ENCODE measurements at places on chromosomes 4 and X.

DNA sequence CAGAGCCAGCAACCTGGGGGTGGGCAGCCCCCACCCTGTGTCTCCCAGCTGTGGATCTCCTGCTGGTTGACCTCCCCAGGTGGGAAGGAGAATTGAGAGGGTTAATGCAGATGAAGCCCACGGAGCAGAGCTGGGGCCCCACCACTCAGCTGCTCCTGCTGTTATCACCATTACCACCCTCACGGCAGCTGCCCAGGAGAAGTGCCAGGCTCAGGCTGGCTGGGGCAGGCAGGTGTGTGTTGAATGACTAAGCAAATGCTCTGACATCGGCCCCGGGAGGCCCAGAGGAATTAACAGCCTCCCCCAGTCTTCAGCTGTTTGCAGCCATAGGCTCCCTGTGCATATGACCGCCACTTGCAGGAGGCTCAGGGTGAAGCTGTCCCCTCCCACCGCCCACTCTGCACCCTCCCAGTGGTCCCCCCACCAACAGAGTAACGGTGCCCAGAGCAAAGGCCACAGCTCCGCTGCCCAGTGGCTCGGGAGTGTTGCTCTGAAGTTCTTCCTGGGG is 133.8 kb downstream of the CPZ start:
- no peak for DNase-seq

- DNase-seq = no peak
Observed at GRCh38 chrX:34875204-34875603, 67.4 kb upstream of the FAM47B start.

- DNase-seq = no peak
Observed at GRCh38 chr4:186166852-186167512, 24.4 kb upstream of the CYP4V2 start.

GRCh38 chrX:45557387-45557786 is 356.7 kb upstream of the DIPK2B start:
- DNase-seq = no peak

DNA sequence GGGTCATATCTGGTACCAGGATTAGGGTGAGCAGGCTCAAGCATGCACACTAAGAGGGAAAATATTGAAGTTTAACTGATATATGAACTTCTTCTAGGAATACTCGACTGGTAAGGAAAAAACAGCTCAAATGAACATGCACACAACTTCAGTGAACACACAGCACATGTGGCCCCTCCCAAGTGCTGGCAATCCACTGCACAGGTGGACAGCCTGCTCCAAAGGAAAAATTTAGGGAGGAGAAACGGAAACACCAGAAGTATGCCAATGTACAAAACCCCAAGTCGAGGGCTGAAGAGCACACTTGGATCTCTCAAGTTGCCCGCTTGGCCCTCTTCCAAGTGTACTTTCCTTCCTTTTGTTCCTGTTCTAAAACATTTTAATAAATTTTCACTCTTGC is 205.0 kb upstream of the FAM47C start:
- no peak for DNase-seq

DNA sequence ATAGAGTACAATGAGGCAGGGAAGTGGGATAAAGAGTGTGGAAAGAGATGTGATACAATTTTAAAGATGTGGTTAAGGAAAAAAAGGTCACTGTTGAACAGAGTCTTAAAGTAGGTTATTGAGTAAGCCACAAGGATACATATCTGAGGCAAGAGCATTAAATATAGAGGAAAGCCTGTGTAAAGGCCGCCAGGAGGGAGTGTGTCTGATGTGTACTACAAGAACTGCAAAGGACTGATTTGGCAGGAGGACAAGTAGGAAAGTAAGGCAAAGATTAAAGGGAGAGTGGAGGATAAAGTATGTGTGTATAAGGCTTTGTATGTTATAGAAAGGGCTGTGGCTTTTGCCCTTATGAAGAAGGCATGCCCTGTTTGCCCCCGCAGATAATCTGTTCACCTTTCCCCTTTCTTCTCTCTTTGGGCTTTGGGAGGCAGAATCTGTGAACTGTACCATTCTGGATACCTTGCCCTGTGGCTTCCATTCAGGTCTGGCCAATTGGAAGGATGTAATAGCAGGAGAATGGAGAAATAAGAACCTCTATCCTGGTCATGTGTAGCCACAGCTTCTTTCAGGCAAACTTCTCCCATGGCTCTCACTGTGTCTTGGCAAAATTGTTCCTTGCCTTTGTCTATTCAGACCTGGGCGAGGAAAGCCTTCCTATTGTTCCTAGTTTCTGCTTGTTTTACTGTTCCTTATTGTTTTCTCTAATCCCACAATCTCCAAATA is 68.9 kb upstream of the FAM47B start:
- no peak for DNase-seq

GRCh38 chr4:110867251-110867960 is 244.5 kb upstream of the PITX2 start:
- no peak for DNase-seq

GRCh38 chr4:175326796-175327195 is 408.6 kb downstream of the ADAM29 start:
- no peak for DNase-seq

DNA sequence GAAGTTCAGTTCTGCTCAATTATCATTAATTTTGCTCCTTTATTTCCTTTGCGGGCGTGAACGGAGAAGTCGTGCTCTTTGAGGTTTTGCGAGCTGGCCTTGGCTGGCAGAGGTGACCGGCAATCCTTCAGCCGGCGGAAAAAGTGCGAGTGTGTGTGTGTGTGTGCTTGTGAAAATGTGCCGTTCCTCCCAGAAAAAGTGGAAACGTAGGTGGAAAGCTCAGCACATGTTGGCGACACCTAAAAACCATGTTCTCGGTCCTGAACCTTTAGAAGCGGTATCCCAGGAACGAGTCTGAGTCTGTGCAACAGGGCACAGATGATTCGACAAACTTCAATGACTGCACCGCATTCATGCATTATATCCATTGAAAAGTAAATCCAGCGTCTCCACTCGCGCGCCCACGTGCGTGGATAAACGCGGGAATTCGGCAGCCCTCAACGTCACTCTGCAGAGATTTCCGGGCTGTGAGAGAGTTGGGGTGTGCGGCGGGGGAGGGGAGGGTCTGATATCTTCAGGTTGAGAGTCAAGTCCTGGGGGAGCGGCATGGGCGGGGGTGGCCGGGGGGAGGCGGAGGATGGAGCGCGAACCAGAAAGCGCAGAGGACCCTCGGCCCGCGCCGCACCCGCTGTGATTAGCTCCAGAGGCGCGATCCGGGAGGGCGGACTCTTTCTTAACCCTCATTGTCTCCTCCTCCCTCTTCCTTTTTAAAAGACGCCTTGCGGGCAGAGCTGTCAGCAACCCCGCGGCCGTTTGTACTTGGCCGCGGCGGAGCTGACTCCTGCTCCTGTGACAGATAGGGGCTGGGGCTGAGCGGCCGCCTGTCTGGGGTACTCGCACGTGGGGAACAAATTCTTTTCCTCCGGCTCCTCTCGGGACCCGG is at the start of gene SHISA3:
TSS of gene SHISA3 (plus strand) at position 737 of the 883 bp plus-strand sequence. CDS start 569 bp downstream, outside the sequence.
- DNase-seq = no peak

DNA sequence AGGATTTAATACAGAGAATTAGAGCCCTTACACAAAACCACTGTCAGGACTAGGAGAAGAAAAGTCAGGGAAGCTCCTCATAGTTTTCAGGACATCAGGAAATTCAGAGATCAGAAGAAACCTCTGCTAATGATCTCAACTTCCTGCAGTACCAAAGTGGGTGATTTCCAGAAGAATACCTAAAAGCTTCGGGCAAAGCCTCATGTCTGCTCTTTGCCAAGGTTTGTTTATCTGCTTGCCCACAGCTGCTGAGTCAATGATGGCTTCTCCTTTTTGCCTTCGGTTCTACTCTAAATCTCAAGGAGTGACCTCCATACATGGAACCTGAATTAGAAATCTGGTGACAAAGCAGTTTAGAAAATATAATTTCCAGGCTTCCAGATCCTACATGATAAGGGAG is 68.4 kb downstream of the USP38 start:
- DNase-seq = no peak

DNA sequence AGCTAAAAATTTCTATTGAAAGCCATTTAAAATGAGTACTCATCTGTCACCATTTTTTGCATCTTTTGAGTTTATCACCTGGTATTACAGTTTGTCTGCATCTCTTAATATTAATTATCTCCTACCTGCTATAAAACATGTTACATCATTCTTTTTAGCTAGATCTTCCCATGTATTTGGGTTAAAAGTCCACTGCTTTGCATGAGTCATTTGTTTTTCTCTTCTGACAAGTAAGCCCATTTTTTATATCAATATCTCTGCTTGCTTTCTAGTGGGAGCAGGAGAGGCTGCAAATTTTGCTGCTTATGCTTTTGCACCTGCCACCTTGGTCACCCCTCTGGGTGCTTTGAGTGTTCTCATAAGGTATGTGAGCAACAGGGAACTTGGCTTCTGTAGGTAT is 16.1 kb downstream of the NIPAL1 start:
- no peak for DNase-seq

Measured in CD4-positive, alpha-beta T cell treated with Interferon alpha-2 for 1 hour (primary cell).